Stimulated activated CD8-positive, alpha-beta memory T cell treated with anti-CD3 and anti-CD28 coated beads, Interleukin-4, amount 100 ng/mL, for 1 hour (primary cell): ENCODE measurements at places on chromosomes 4 and X.

DNA sequence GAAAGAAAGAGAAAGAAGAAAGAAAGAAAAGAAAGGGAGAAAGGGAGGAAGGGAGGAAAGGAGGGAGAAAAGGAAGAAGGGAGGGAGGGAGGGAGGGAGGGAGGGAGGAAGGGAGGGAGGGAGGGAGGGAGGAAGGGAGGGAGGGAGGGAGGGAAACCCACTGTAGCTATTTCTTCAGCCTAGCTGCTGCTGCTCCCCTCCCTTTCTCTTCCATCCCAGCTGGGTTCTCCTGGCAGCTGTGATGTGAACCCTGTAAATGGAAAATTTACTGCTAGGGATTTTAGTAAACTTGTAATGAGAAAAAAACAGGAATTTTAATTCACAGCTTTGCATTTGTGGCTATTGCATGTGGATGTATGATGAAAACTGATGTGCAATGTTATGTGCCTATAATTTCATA, 8.0 kb downstream of the NR0B1 start:
- no peak for DNase-seq

- no peak for DNase-seq
These were observed 20.5 kb downstream of the MND1 start for GRCh38 chr4:153365003-153365402.

- no peak for DNase-seq
These were observed 86.2 kb downstream of the NHSL2 start for GRCh38 chrX:71996826-71997225.

DNA sequence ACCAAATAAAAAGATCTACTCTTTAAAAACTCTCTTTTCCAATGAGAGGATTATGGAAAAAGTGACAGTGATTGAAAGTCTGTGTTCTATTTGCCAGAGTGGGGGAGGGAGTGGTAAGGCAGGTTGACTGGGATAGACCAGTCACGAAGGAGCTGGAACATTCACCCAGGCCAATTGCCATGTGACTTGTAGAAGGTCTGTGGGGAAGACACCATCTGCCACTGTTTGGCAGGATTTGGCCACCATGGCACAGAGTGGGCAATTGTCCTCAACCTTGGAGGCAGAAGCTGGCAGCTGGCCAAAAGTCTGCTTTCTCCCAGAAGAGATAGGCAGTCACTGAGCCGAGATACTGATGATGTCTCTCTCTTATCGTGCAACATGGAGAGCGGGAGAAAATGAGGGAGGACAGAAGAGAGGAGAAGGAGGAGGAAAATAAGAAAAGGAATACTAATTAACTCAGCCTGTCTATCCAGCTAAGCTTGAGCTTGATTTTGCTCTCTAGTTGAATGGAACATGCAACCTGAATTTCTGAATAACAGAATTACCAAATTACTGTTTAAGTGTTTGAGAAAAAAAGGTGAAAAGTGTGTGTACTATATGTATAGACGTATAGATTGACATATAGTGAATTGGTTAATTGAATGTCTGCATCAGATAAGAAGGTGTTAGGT, 267.1 kb downstream of the ARHGAP24 start:
- DNase-seq: no peak

GRCh38 chr4:153510252-153511001, 44.3 kb downstream of the TMEM131L start:
- no peak for DNase-seq

GRCh38 chrX:139931646-139932072, 1.2 kb downstream of the ATP11C start:
- no peak for DNase-seq
